ENCODE measurements at places on chromosomes 7 and 10.
A peak's percentile ranks its signal among the peaks of the same experiment; 100 is the strongest.

- DNase-seq = no peak
These were observed 169.5 kb upstream of the ADCY1 start for GRCh38 chr7:45404622-45405021.

- peak; percentile 7 for DNase-seq
These were observed 9.3 kb downstream of the CLCN1 start for GRCh38 chr7:143325240-143325639.

DNA sequence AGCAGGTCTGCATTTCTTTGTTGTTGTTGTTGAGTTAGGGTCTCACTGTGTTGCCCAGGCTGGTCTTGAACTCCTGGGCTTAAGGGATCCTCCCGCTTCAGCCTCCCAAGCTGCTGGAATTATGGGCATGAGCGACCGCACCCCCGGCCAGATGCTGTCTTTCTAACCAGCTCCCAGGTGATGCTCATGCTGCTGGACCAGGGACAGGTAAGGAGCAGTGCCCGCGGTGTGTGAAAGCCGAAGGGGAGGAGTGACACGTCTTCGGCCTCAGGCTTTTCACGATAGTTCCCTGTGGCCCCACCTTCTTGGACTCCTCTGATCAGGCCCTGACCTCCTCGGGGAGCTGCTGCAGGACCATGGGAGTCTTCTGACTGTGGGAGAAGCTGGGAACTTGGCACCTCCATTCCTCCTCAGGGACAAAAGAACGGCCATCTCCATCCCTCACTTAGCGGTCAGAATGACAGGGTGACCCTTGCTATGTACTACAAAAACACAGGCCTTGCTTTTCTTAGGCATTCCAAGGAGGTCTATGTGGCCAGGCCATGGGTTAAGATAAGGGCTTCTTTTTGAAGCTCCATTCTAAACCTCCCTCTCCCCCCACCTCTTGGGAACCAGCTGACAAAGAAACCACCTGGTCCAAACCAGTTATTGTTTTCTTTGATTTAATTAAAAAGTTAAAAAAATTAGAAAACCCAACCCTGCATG, 5.5 kb downstream of the SFRP5 start:
- DNase-seq = no peak

GRCh38 chr10:6543431-6544005, 36.6 kb downstream of the PRKCQ start:
- DNase-seq = no peak

- DNase-seq = peak; percentile 38
These were observed 96.1 kb upstream of the ASAH2 start for GRCh38 chr10:50347394-50347802.

GRCh38 chr7:67599331-67600062, 602.9 kb downstream of the TYW1 start:
- DNase-seq = no peak

- no peak for DNase-seq
These were observed 19.3 kb upstream of the ING3 start for GRCh38 chr7:120931243-120931642.

DNA sequence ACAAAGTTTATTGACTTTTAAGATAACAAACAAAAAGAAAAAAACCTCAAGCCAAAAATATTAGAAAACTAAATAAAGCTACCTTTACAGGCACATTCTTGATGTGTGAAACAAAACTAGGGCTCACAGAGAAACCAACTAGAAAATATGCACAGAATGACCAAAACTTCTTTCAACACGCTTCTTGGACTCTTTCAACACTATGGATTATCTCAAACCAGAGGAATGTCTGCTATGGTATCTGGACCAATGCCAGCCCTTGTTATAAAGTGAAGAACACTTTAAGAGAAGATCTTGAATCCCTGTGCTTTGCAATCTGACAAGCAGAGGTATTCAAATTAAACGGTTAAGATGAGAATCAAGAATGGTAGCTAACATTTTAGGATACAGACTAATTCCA, 76.6 kb downstream of the DNAJC1 start:
- no peak for DNase-seq

- no peak for DNase-seq
These were observed at the start of gene GSAP for GRCh38 chr7:77415823-77416620. Gene GSAP, minus strand, starts transcription at chr7:77416349. Its CDS starts 28 bp downstream, at chr7:77416321.

- DNase-seq = no peak
These were observed 122.7 kb downstream of the CUL2 start for GRCh38 chr10:34967335-34967880.

- DNase-seq = peak; percentile 41
These were observed 1.0 kb upstream of the EPHB6 start for GRCh38 chr7:142853739-142854371.

- no peak for DNase-seq
These were observed 10.3 kb downstream of the JMJD1C start for GRCh38 chr10:63455507-63455906.

DNA sequence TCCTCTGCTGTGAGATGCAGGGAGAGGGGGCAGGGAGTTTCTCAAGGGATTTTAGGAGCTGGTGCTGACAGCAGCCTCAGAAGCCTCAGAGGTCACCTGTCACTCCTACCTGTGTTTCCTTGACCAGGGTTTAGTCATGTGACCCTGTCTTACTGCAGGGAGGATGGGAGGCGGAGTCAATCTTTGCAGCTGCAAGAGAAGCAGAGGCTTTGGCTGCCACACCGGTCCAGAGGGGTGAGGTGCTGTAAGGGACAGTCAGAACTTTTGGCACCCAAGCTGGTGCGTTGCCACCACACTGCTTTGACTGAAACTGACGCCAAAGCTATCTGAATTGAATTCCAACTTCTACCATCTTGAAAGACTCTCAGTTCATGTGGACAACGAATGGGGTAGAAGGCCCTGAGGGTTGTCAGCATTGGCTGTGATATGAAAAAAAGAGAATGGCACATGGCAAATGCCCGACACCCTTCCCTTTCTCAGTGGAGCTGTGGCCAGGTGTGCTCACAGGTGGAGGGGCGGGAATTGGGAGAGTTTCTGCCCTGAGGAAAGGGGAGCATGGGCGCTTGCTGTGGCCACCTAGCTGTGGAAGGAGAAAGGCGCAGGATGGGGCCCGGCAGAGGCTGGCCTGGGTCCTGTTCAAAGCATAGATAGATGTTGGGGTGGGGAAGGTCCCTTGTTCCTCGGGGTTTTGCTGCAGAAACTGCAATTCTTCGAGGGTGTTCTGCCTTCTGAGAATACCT, 69.3 kb downstream of the ARHGAP22 start:
- DNase-seq = no peak

Measured in GM12864 (cell line).